ENCODE measurements at places on chromosomes 3 and 15.

- no peak for DNase-seq
- H3K36me3 ChIP-seq = no peaks in the 10 kb centered on the region
- H3K27me3 ChIP-seq = no peaks in the 10 kb centered on the region
- no peak overlapping the region for H3K27ac ChIP-seq
- peaks cover 7% of the 10 kb centered on the region for H3K4me1 ChIP-seq
- H3K4me3 ChIP-seq = no peak overlapping the region
Observed at GRCh38 chr15:37764733-37765191, 169.7 kb upstream of the TMCO5A start.

DNA sequence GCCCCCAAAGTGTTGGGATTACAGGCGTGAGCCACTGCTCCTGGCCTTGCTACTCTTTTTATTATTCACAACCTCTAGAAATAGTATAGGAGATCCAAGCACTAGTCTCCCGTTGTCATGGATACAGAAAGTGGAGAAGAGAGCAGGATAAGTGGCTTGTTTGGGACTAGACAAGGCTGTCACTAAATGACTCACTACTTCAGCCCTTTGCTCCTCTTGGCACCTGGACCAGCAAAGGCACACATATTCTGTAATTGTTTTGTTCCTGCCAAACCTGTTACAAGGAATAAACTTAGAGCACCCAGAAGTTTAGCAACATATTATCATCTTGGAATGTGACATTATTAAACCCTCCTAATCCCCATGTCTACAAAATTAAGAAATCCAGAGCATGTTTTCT, 427.2 kb upstream of the THBS1 start:
- no peak overlapping the region for H3K4me3 ChIP-seq
- H3K27me3 ChIP-seq = no peaks in the 10 kb centered on the region
- no peak for DNase-seq
- H3K27ac ChIP-seq = no peak overlapping the region
- no peaks in the 10 kb centered on the region for H3K4me1 ChIP-seq

GRCh38 chr3:194470615-194471014, 16.2 kb downstream of the ATP13A3 start:
- no peak overlapping the region for H3K27ac ChIP-seq
- no peaks in the 10 kb centered on the region for H3K36me3 ChIP-seq
- peaks cover 52% of the 10 kb centered on the region for H3K4me1 ChIP-seq
- H3K27me3 ChIP-seq = no peaks in the 10 kb centered on the region
- DNase-seq = no peak

- H3K27ac ChIP-seq = no peak overlapping the region
- DNase-seq = no peak
- H3K4me3 ChIP-seq = no peak overlapping the region
- H3K36me3 ChIP-seq = no peaks in the 10 kb centered on the region
- peaks cover 64% of the 10 kb centered on the region for H3K4me1 ChIP-seq
Observed at GRCh38 chr15:88465633-88466224, 1.5 kb downstream of the MRPL46 start.

- no peaks in the 10 kb centered on the region for H3K36me3 ChIP-seq
- H3K4me3 ChIP-seq = no peak overlapping the region
- H3K27me3 ChIP-seq = peaks cover 19% of the 10 kb centered on the region
- H3K4me1 ChIP-seq = no peaks in the 10 kb centered on the region
- no peak overlapping the region for H3K27ac ChIP-seq
Observed at GRCh38 chr3:54083921-54084320, 38.4 kb upstream of the CACNA2D3 start.

- no peak for DNase-seq
- no peaks in the 10 kb centered on the region for H3K27me3 ChIP-seq
- H3K36me3 ChIP-seq = peaks cover 21% of the 10 kb centered on the region
- H3K27ac ChIP-seq = peak overlapping the region; percentile 90
- peaks cover 85% of the 10 kb centered on the region for H3K4me1 ChIP-seq
- peak overlapping the region; percentile 19 for H3K4me3 ChIP-seq
Observed at GRCh38 chr3:186997061-186997460, 66.7 kb downstream of the ST6GAL1 start.

GRCh38 chr3:49296781-49297411, 19.9 kb upstream of the C3orf62 start:
- H3K4me3 ChIP-seq = no peak overlapping the region
- H3K36me3 ChIP-seq = peaks cover 99% of the 10 kb centered on the region
- DNase-seq = no peak
- no peaks in the 10 kb centered on the region for H3K27me3 ChIP-seq

DNA sequence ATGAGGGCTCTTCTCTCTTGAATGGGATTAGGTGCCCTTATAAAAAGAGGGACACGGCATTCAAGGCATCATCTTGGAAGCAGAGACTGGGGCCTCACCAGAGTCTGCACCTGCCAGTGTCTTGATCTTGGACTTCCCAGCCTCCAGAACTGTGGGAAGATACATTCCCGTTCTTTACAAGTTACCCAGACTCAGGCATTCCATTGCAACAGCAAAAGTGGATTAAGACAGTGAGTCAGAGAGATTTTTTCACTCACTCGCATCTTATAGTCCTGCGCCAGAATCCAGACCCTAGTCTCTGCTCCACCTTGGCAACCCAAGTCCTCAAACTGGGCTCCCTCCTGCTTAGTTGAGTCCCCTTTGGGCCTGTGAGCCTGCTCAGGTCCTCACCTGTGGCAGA, 2.7 kb downstream of the LCTL start:
- H3K4me1 ChIP-seq = peaks cover 5% of the 10 kb centered on the region
- H3K4me3 ChIP-seq = no peak overlapping the region
- DNase-seq = peak; percentile 18
- no peak overlapping the region for H3K27ac ChIP-seq

GRCh38 chr3:147216143-147216673, 190.1 kb downstream of the ZIC4 start:
- no peak overlapping the region for H3K4me3 ChIP-seq
- H3K4me1 ChIP-seq = no peaks in the 10 kb centered on the region
- H3K36me3 ChIP-seq = no peaks in the 10 kb centered on the region
- DNase-seq = no peak
- H3K27ac ChIP-seq = no peak overlapping the region

DNA sequence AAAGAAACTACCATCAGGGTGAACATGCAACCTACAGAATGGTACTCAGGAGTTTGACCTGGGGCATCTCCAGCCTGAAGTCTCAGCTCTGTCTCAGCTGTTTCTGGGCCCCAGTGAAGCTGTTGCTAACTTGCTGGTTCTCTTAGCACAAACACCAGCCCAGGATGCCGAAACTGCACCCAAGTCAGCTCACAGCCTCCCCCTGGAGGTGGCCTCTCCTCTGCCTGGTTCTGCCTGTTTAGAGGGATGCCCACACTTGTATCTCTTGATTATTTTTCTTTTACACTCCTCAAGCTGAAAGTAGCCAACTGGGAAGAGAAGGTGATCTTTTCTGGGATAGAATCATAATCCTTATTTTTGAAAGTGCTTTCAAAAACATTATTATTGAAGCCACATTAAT, 289.0 kb upstream of the RASGRP1 start:
- no peak overlapping the region for H3K4me3 ChIP-seq
- peaks cover 12% of the 10 kb centered on the region for H3K27me3 ChIP-seq
- H3K36me3 ChIP-seq = no peaks in the 10 kb centered on the region
- H3K27ac ChIP-seq = no peak overlapping the region
- H3K4me1 ChIP-seq = no peaks in the 10 kb centered on the region
- DNase-seq = no peak
